Tibial nerve (tissue), 4 donors: ENCODE measurements at places on chromosomes 5 and 9. TPM values are rescaled to one million over a fixed set of nuclear protein-coding genes. Genes with fewer than 3 reads are reported as not detected.
A peak's percentile ranks its signal among the peaks of the same experiment; 100 is the strongest.

DNA sequence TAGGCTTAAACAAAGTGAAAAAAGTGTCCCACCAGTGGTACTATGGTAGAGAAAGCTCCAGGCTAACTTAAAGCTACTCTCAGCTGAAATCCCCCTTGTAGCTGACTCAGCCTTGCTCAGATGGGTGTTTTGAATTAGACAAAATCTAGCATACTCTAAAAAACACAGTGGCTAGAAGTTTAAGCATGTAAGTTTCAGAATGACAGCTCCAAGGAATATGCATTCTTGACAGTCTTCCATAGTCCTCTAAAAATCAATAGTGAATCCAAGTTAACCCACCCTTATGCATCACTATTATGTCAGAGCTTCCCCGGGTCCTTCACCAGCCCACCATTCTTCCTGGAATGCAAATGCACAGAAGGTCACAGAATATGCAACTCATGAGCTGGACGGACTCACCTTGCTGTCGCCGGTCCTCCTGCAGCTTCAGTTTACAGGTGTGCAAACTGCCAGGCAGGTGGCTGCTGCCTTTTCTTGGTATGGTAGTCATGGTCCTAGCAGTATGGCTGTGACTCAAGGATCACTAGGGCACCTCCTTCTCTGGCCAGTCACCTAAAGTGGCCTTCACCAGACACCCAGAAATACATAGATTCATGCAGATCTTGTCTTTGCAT lies 668 bp downstream of the RANBP3L start:
- H3K27me3 ChIP-seq: no peaks in the 10 kb centered on the region
- peak overlapping the region; percentile 84 for H3K27ac ChIP-seq
- H3K4me3 ChIP-seq: no peak overlapping the region
- no peaks in the 10 kb centered on the region for H3K4me1 ChIP-seq
- H3K36me3 ChIP-seq: no peaks in the 10 kb centered on the region

DNA sequence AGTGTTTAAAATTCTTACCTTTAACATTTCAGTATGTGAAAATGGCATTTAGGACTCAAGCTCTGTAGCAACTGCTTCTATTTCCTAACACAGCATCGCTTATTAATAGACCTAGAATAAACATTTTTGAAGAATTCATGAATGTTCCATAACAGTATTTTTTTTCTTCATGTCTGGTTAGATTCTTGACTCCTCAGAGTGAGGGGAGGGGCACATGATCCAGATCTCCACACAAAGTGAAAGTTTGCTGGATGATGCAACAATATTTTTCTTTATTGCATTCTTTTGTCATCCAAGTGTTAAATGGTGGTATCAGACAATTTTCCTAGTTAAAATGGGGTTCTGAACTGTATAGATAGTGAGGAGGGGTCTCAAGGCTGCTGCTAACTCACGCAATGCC lies 130.8 kb upstream of the MAN2A1 start:
- no peak for DNase-seq
- H3K36me3 ChIP-seq: no peaks in the 10 kb centered on the region
- no peaks in the 10 kb centered on the region for H3K4me1 ChIP-seq

GRCh38 chr9:6926436-6926835 lies 168.7 kb downstream of the KDM4C start:
- no peak overlapping the region for H3K27ac ChIP-seq
- no peak for DNase-seq
- H3K27me3 ChIP-seq: no peaks in the 10 kb centered on the region
- no peaks in the 10 kb centered on the region for H3K4me1 ChIP-seq
- no peaks in the 10 kb centered on the region for H3K36me3 ChIP-seq

GRCh38 chr5:127969651-127970050 lies 113.9 kb upstream of the SLC12A2 start:
- no peaks in the 10 kb centered on the region for H3K4me1 ChIP-seq
- H3K4me3 ChIP-seq: no peak overlapping the region
- H3K27me3 ChIP-seq: no peaks in the 10 kb centered on the region
- H3K27ac ChIP-seq: no peak overlapping the region

DNA sequence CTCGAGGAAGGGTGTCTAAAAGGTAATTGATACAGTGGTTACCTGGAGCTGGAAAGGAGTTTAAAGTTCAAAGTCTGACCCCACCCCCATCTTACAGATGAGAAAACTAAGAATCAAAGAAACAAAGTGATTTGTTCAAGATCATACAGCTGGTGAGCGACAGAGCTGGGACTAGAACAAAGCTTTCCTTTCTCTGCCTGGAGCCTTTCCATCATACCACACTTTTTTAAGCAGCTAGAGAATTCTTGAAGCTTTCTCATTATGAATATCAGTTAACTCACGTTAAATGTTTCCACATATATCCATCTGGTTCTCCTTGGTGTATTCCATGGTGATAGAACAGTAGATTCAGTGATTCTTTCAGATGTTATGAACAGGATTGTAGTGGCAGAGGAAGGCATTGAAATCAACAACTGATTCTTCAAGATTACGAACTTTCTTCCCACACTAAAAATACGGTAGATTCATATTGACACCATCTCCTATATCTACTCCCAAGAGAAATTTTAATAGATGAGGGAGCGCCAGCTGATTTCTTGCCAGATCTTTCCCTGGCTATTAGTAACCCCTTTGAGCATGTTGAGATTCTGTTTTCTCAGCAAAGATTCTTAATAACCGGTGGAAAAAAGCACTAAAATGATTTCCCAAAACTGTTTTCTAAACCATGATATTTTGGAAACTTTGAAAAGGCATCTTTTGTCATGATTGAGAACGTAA lies 233.7 kb downstream of the ADAMTSL1 start:
- peaks cover 57% of the 10 kb centered on the region for H3K4me1 ChIP-seq
- no peaks in the 10 kb centered on the region for H3K36me3 ChIP-seq
- H3K4me3 ChIP-seq: no peak overlapping the region
- no peak for DNase-seq
- no peaks in the 10 kb centered on the region for H3K27me3 ChIP-seq

Gene ERAP2
- 9.9 TPM for total RNA-seq

Gene TNFSF8
- total RNA-seq: 2.6 TPM

DNA sequence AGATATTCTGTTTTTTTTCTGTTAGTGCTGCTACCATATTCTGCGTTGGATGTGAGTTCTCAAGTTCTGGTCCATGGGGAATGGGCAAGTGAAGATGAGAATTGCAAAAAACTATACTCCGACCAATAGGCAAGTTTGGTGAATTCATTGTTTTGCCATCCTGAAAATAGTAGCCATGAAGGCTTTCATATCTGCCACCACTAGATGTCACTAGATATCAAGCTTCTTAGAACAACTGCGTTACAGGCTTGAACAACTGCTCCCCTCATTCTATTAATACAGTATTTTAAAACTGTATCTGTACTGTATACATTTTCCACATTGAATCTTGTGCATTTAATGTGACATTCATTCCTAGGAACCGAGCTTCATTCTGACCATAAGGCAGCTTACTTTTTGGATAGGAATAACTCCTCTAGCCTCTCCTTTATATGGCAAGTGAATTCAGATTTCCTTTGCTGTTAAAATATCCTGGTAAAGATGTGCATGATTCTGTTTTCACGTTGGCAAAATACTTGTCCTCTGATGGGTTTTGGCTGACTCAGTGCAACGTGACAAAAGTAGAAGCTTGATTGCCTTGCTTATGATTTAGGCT lies 163.6 kb downstream of the SREK1 start:
- H3K27ac ChIP-seq: no peak overlapping the region
- H3K36me3 ChIP-seq: no peaks in the 10 kb centered on the region
- H3K4me3 ChIP-seq: no peak overlapping the region
- no peaks in the 10 kb centered on the region for H3K27me3 ChIP-seq

GRCh38 chr5:158487664-158488063 lies 612.1 kb downstream of the EBF1 start:
- H3K36me3 ChIP-seq: no peaks in the 10 kb centered on the region
- no peaks in the 10 kb centered on the region for H3K27me3 ChIP-seq
- H3K27ac ChIP-seq: peak overlapping the region; percentile 71
- H3K4me1 ChIP-seq: no peaks in the 10 kb centered on the region
- no peak overlapping the region for H3K4me3 ChIP-seq
- DNase-seq: no peak

GRCh38 chr5:56601641-56602071 lies 213.7 kb upstream of the MAP3K1 start:
- no peak overlapping the region for H3K27ac ChIP-seq
- no peaks in the 10 kb centered on the region for H3K36me3 ChIP-seq
- H3K27me3 ChIP-seq: no peaks in the 10 kb centered on the region
- H3K4me3 ChIP-seq: no peak overlapping the region

Gene LRRTM2
- 1.2 TPM for total RNA-seq

- H3K27me3 ChIP-seq: no peaks in the 10 kb centered on the region
- no peak for DNase-seq
- H3K4me3 ChIP-seq: peak overlapping the region; percentile 52
- peaks cover 4% of the 10 kb centered on the region for H3K36me3 ChIP-seq
- peaks cover 10% of the 10 kb centered on the region for H3K4me1 ChIP-seq
Observed at GRCh38 chr5:115815693-115816225, 700 bp downstream of the CDO1 start.

Gene CDX1
- 0.22 TPM for total RNA-seq

- H3K4me1 ChIP-seq: no peaks in the 10 kb centered on the region
- no peak overlapping the region for H3K27ac ChIP-seq
- no peaks in the 10 kb centered on the region for H3K36me3 ChIP-seq
Observed at GRCh38 chr9:73370053-73370452, 218.4 kb downstream of the ANXA1 start.

GRCh38 chr5:117072439-117072838 lies 497.8 kb upstream of the SEMA6A start:
- H3K27ac ChIP-seq: no peak overlapping the region
- no peaks in the 10 kb centered on the region for H3K27me3 ChIP-seq
- no peaks in the 10 kb centered on the region for H3K36me3 ChIP-seq
- no peak for DNase-seq
- no peaks in the 10 kb centered on the region for H3K4me1 ChIP-seq
- no peak overlapping the region for H3K4me3 ChIP-seq

GRCh38 chr5:28403846-28404245 lies 1365.5 kb upstream of the CDH9 start:
- no peaks in the 10 kb centered on the region for H3K36me3 ChIP-seq
- H3K27me3 ChIP-seq: no peaks in the 10 kb centered on the region
- H3K4me3 ChIP-seq: no peak overlapping the region
- no peak overlapping the region for H3K27ac ChIP-seq

DNA sequence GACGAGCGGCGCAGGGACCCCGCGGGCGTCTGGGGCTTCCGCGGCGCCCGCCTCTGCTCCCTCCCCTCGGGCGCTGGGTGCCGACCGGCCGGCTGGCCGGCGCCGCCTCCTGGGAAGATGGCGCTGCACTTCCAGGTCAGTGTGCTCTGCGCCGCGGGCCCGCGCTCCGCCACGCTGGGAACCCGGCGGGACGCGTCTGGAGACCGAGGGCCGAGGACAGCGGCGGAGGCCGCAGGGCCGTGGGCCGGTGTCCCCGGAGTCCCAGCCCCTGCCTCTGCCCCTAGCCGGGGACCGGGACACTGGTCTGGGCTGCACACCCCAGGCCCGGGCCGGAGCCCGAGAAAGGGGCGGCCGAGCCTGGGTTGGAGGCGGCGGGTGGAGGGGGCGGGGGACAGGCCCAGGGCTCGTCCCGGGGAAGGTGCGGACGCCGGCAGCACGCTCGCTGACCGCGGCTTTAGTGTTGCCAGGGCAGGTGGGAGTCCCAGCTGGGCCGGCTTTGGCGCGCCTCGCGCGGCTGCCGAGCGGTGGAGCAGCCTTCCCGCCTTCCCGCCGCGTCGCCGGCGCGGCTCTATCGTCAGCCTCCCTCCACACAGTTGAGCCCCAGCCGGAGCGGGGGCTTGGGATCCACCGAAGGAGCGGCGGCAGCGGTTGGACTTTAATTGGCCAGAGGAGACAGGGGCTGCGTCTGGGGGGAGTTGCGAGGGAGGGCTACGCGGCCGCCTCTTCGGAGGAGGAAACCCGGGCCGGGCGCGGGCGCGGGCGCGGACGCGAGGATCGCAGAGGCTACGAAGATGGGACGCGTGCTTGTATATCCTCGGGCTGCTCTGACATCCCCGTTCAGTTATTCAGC lies at the start of gene RANBP17:
TSS of gene RANBP17 (plus strand) at position 102 of the 850 bp plus-strand sequence.
- H3K4me3 ChIP-seq: peak within 1 kb of the TSS; percentile 33
- no peaks in the 10 kb centered on the region for H3K27me3 ChIP-seq
- no peak for DNase-seq
- H3K27ac ChIP-seq: no peak within 1 kb of the TSS

DNA sequence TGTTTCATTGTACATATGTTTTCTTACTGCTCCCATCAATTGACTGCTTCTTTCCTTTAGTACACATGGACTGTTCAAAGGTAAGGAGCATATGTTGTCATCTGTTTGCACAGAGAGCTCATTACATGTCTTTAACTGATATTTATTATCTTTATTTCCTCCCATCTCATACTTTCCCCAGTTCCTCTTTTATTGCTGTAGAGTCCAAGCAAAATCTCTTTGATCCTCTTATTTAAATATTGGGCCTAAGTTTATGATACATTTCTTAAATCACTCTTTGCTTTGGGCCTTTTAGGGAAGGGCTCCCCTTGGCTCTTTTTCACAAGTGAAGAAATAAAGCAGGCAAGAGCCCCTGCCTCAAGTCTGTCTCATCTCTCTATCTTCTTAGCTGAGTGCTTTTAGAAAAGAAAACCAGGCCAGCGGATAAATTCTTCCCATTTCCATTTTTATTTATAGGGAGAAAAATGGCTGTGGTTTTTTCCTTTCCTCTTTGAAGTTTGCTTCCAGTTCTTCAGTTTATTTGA lies 152.4 kb downstream of the DOCK2 start:
- H3K4me3 ChIP-seq: no peak overlapping the region
- DNase-seq: no peak
- H3K4me1 ChIP-seq: no peaks in the 10 kb centered on the region
- H3K27ac ChIP-seq: no peak overlapping the region
- no peaks in the 10 kb centered on the region for H3K27me3 ChIP-seq

DNA sequence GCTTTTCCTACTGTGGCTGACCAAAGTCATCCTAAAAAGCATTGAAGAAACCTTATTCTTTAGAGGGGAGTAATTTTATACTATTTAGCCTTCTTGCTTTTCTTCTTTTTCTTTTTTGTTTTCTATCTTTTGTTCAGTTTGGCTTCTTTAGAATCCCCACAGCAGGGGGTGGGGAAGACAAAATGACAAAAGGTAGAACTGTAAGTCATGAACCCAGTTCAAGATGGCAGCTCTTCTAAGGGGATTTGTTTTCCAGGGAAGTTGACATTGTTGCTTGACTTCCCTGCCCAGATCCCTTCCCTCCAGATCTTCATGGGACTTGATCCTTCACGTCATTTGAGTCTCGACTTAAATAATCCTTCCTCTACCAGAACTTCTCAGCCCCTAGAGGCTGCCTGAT lies 692.4 kb upstream of the DMAC1 start:
- DNase-seq: no peak
- H3K4me3 ChIP-seq: no peak overlapping the region
- H3K36me3 ChIP-seq: no peaks in the 10 kb centered on the region

Gene NRG2
- 3.3 TPM for total RNA-seq

Gene ECPAS
- total RNA-seq: 101 TPM

Gene APBA1
- 8.4 TPM for total RNA-seq

GRCh38 chr5:17400724-17401469 lies 97.1 kb upstream of the TAF11L2 start:
- H3K4me3 ChIP-seq: no peak overlapping the region
- H3K27ac ChIP-seq: no peak overlapping the region
- H3K36me3 ChIP-seq: no peaks in the 10 kb centered on the region
- DNase-seq: no peak
- no peaks in the 10 kb centered on the region for H3K27me3 ChIP-seq
- H3K4me1 ChIP-seq: peaks cover 7% of the 10 kb centered on the region
